MCF 10A (cell line): ENCODE measurements at places on chromosomes 7 and 10.

GRCh38 chr10:24495666-24496460, 227.8 kb downstream of the ARHGAP21 start:
- no peak for DNase-seq

- no peak for DNase-seq
Measured at GRCh38 chr10:50636618-50637579, 13.1 kb upstream of the SGMS1 start.

DNA sequence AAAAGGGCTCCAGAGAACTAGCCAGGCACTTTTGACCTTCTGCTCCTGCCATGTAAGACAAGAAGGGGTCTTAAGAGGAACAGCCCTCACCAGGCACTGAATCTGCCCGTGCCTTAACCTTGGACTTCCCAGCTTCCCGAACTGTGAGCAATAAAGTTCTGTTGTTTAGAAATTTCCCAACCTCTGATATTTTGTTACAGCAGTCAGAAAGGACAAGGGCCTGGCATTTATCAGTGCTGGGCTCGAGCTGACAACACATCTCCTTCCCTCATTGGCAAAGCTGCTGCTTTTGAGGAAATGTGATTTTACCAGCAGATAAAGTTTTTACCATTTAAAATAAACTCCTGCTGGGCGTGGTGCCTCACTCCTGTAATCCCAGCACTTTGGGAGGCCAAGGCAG, 103.5 kb downstream of the GPR26 start:
- no peak for DNase-seq

GRCh38 chr10:122282253-122282671, 11.2 kb downstream of the BTBD16 start:
- DNase-seq, result peak; percentile 23

GRCh38 chr10:43573250-43574000, 991 bp downstream of the ZNF239 start:
- peak; percentile 5 for DNase-seq

- no peak for DNase-seq
Measured at GRCh38 chr7:19114551-19114855, 2.9 kb downstream of the TWIST1 start.

- no peak for DNase-seq
Measured at GRCh38 chr10:119348516-119349240, 141.3 kb downstream of the GRK5 start.

DNA sequence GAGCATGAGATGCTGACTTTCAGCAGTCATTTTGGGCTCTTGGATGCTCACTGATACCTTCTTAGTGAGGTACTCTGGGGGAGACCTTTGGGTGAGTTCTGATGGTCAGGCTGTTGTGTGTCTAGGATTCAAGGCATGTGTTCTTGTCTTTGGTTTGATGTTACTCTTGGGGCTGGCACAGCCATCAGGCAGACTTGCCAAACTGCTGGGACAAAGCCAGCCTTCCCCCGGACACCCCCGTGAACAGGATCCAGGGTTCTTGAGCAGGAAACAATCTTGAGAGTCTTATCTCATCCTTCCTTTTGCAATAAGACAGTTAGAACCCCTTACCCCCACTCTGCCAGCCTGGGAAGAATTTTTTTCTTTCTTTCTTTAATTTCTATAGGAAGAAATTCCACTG, 42.2 kb downstream of the SUFU start:
- no peak for DNase-seq

- DNase-seq, result no peak
Measured at GRCh38 chr7:47647181-47647917, 65.4 kb upstream of the TNS3 start.

DNA sequence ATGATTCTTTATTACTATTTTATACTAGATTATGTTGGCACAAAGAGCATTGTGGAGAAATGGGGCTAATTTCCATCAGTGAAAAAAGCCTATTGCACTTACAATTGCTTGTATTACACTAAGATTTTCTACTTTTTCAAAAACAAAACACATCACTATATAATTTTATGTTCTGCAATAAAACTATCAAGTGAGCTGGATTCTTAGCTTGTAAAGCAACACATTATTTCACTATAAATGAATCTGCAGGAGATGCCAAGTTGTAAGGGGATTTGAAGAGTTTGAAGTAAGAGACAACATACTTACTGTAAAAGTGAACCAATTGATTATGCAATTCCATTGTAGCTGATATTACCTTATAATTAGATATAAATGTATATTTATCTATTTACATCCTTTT, 333.3 kb upstream of the SEMA3D start:
- no peak for DNase-seq

GRCh38 chr10:33422471-33423153, 88.1 kb upstream of the NRP1 start:
- no peak for DNase-seq
